ENCODE measurements at places on chromosomes 7 and 10.

DNA sequence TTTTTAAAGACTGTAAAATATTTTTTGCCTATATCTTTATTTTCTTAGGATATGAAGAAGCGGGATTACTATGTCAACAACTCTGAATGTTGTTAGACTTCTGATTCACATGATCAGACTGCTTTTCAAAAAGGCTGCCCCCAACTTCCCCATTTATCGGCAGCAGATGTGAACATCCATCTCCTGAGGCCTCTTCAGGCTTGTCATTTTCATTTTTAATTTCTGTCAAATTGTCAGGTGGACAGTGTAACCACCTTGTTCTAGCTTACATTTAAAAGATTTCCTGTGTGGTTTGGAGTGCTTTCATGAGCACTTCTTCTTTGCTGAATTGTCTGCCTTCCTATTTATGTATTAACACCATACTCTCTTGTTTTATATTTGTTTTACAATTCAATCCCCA is 78.8 kb upstream of the GSDME start:
- no peak for DNase-seq

GRCh38 chr10:86443069-86443468 is 76.5 kb upstream of the GRID1 start:
- DNase-seq: no peak

DNA sequence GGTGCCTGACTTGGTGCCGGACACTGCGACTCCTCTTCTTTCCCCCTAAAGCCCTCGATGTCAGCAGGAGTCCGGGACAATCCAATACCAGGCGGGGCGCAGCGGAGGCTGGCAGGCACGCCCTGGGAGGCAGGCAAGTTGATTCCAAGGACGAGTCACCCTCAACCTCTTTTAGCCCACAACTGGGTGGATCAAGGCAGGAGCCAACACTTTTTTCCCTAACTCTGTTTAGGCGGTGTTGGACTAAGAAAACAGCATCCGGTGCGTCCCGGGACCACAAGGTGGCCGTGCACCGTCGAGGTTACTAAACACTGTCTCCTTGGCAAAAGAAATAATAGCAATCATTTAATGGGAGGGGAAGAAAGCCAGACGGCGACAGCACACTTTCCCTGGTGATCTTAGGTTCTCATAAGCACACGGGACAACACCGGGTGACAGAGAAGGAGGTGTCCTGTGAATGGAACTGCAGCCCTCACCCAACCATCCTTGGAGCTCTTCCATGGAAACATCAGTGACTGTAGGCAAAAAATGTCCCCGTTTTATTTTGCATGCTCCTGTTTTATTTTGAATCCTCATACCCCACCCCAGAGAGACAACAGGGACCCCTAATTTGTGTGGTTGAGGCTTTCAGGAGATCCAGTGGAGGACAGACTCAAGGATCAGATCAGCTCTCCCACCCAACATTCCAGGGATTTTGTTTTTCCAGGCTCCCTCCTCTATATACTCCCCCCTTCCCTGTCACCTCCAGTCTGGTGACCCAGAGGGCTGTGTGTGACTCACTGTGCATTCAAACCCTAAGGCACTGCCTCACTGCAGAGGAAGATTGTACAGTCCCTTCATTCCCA is 1.3 kb upstream of the CALCR start:
- DNase-seq: no peak

DNA sequence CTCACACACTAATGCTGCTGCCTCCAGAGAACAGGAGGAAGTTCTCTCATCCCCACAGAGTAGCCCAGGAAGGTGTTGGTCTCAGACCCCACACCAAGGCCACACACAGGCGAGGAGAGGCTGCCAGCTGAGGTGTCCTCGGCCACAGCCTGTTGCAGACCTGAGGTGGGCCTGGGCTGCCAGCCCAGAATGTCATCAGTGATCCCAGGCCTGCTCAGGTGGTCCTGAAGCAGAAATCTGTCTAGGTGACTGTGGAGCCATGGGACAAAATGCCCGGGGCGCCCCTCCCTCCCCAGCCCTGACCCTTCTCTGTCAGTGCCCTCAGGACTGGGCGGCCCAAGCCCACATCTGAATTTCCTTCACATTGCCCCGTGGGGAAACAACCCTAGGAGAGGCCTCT is 43.5 kb upstream of the LRRC4 start:
- DNase-seq: no peak

GRCh38 chr10:56943221-56943755 is 582.2 kb upstream of the ZWINT start:
- no peak for DNase-seq

DNA sequence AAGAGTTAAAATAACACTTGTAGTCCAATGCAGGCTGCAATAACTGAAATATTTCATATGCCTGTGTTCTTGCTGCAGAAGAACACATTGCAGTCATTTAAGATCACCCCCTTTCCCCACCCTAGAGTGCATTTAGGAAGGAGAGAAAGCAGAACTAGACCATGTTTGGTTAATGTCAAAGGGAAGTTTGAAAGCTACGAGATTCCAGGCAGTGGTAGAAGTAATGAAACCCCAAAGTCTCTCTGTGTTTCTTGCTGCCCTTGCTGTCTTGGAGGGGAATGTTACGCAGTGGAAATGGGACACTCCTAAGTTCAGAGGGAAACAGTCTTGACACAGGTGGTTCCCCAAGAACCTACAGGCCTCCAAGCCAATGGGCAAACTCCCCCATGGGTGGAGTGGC is 242.9 kb downstream of the PTEN start:
- DNase-seq: no peak

- no peak for DNase-seq
Observed at GRCh38 chr7:41881331-41882130, 178.6 kb upstream of the INHBA start.

- DNase-seq: no peak
Observed at GRCh38 chr7:16431646-16432424, 10.5 kb upstream of the CRPPA start.

GRCh38 chr7:99460651-99461050 is 5.3 kb downstream of the ATP5MF start:
- DNase-seq: no peak

DNA sequence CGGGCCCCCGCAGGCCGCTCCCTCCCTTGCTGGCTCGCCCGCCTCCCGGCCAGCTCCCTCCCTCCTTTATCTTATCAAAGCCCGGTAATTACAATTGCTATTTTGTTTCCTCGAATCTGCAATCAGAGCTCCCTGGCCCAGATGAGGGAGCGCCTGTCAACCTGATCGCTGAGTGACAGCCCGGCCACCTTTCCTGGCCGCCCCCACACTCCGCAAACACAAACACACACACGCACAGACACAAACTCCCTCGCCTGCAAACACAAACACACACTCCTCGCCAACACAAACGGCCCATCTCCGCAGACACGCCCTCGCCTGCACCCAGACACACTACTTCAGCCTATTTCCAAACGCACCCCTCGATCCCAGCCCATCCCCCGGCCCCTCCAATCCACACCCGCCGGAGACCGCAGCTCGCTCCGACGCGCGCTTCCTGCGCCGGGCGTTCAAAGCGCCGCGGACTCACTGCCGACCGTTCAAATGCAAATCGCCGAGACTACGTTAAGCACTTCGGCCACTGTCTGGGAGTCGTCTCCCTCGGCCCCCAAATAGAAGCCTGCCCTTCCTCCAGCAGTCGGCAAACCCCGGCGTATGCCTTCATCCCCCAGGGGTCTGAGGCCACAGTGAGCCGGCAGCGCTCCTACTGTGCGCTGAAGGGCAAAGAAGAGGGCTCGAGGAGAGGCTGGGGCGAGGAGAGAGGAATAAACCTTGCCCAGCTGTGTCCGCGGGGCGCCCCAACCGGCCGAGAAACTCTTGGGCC is 3.0 kb upstream of the FGF8 start:
- DNase-seq: no peak

DNA sequence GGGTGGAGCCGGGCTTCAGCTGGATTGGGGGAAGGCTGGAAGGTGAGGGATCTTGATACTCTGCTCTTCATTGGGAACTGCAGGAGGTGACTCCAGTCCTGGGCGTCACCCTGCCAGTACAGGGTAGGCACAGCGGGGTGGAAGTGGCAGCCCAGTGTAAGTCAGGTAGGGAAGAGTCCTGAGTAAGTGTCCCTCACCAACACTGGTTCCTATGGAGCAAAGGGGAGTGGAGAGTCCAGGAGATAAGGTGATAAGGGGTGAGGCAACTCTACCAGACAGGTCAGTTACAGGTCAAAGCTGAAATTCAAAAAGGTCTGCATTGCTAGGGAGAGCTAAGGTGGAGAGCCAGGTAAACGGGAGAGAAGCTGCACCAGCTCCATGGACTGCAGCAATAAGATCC is 145.6 kb upstream of the NFE2L3 start:
- DNase-seq: no peak

GRCh38 chr10:55470840-55471239 is 669.8 kb upstream of the PCDH15 start:
- no peak for DNase-seq

GRCh38 chr7:27188386-27189294 is 3.6 kb upstream of the HOXA11 start:
- no peak for DNase-seq

- no peak for DNase-seq
Observed at GRCh38 chr7:4993471-4993870, 34.5 kb upstream of the MMD2 start.

GRCh38 chr10:118977022-118977599 is 52.4 kb upstream of the NANOS1 start:
- DNase-seq: no peak

GRCh38 chr10:104339469-104340110 is 1.3 kb upstream of the ITPRIP start:
- no peak for DNase-seq

DNA sequence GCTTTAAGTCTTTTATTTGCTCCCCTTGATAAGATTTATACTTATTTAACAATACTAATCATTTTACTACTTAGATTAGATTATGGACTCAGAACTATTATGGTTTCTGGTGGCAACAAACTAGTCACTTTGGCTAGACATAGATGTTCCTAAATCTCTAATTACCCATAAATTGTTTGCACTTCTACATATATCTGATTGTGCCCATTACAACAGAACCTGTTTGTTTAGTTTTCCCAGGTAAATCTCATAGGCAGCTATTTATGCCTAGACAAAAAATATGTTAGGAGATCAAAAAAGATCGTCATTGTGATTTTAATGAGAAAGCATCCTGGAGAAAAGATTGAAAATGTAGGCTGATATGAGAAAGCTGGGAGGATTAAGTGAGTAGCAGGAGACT is 14.4 kb downstream of the UBN2 start:
- no peak for DNase-seq

DNA sequence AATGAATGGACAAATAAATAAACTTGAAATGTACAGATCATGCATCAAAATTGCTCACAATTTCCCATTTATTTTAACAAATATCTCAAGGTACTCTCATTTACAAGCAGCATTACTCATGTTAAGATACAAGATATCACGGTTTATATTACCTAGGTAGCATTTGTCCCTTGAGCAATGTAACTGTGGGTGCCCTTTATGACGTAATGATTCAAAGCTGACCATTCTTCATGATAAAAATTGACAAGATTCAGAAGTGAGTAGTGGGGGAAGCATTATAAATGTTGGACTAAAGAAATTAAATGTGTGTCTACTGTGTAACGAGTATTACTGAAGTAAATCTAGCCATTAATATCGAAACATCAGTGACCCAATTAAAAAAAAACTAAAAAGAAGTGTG is 68.2 kb upstream of the GRM8 start:
- no peak for DNase-seq

DNA sequence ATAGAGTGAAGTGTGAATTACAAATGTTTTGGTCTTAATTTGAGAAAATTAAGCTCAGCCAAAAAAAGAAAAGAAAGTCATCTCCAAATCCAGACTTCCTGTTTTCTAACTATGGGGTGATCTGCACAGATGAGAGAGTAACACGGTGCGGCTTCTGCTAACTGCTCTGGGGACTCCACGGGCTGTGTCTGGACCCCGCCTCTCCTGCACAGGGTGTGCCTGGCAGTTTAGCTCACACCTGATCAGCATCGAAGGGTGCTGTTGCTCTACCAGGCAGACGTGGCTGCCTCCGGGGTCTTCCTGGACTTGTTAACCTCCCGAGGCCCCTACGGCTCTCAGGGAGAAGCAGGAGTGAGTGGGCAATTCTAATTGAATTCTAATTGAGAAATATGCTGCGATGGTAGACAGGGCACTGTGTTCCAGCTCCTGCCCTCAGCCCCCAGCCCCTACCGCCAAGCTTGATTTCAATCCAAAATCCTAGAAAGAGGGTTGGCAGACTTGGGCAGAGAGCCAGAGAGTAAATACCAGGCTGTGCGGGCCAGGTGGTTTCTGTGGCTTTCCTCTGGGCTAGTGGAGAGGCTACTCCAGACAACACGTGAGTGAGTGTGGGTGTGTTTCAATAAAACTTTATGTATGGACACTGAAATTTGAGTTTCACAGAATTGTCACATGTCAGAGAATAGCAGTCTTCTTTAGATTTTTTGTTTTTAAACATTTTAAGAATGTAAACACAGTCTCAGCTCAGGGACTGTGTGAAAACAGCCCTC is 13.4 kb downstream of the SHH start:
- no peak for DNase-seq

GRCh38 chr10:93422118-93422517 is 60.0 kb downstream of the MYOF start:
- no peak for DNase-seq

DNA sequence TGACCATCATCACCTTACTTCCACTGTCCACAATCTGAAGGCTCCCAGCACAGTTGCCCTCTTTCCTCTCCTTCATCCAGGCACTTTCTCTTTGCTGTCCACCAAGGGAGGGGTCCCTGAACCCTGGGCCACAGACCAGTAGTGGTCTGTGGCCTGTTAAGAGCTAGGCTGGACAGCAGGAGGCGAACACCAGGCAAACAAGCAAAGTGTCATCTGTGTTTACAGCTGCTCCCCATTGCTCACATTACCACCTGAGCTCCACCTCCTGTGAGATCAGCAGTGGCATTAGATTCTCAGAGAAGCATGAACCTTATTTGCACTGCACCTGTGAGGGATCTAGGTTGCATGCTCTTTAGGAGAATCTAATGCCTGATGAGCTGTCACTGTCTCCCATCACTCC is 27.7 kb downstream of the FZD1 start:
- no peak for DNase-seq

DNA sequence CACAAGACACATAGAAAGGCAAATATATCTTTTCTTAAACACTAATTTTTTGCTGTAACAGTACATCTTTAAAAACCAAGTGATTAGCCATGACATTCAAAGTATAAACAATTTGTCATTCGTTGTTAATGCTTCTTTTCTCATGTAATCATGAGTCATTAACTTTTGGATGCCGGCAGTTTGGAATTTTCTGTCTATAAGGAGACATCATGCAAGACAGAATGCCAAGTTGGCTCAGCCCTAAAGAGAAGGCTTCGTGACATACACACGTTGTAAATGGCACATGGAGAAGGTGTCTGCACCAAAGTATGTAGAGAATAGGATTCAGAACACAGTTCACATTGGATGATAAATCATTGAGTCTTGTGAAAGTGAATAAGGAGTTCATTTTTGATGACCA is 35.9 kb downstream of the CCDC3 start:
- no peak for DNase-seq

GRCh38 chr10:88097536-88097935 is 234.1 kb downstream of the PTEN start:
- DNase-seq: no peak

DNA sequence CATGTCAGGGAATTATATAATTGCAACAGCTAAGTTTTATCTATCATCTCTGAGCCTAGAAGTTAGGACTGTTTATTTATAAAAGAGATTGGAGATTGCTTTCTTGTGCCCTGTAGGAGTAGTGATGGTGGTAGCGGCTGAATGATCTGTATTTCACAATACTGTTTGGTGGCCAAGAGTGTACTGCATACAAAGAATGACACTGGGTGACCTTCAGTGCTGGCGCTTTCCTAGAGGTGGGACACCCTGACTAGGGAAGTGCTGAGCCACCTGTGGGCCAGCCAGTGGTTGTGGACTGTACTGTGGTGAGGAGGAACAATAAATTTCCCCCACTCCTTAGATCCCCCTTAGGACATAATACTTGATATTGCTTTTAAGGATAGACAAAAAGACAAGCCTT is 53.0 kb downstream of the COPG2 start:
- DNase-seq: no peak
